Liver (tissue), 10 donors: ENCODE measurements at places on chromosomes 11 and 22. TPM values are rescaled to one million over a fixed set of nuclear protein-coding genes. Genes with fewer than 3 reads are reported as not detected.

The REXO2 gene
- 25.9 TPM for total RNA-seq

The PLA2G6 gene
- 7.3 TPM for total RNA-seq

The UBQLNL gene
- 0.05 TPM for total RNA-seq

The PGA5 gene
- total RNA-seq, result 1.7 TPM

The P2RY2 gene
- 2.4 TPM for total RNA-seq

The GGT5 gene
- 20.7 TPM for total RNA-seq

The OVCH2 gene
- total RNA-seq, result not detected

The BRSK2 gene
- total RNA-seq, result 0.05 TPM

The SYT7 gene
- total RNA-seq, result 2.1 TPM

The OR8H1 gene
- not detected for total RNA-seq

The STIM1 gene
- 21.6 TPM for total RNA-seq

DNA sequence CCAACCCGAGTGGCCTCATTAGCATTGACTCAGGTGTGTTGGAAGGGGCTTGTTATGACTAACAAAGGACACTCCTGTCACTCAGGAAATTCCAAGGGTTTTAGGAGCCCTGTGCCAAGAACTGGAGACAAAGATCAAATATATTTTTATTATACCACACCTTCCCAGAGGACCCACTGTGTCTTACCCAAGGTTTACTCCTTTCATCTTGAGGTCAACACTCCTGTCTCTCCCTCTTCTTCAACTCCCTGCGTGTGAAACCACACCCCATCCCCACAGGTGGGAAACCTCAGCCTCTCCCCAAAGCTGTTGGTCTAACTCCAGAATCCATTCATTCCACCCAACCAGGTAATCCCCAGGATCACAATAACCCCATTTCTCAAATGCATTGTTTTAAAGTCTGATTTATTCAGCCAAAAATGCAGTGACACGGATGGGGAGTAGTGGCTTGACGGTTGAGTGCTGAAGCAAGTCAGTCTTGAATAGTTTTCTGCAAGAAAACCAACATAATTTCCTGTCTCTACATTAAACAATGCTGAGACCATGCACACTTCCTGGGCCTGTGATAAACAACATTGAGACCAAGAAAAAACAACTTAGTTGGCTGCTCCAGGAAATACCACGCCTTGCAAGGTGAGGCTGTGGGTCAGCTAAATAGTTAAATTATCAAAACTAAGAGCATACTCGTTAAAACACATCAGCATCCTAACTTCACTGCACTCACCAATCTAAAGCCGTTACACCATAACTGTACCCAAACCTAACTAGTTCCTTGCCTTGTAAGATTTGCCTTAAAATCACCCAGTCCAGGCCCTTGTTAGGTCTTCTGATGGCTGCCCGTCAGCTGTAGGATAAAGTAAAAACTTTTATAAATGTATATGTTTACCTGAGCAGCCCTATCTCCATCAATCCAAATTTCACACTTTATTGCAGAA is 38.5 kb upstream of the SPON1 start:
- no peak for DNase-seq

DNA sequence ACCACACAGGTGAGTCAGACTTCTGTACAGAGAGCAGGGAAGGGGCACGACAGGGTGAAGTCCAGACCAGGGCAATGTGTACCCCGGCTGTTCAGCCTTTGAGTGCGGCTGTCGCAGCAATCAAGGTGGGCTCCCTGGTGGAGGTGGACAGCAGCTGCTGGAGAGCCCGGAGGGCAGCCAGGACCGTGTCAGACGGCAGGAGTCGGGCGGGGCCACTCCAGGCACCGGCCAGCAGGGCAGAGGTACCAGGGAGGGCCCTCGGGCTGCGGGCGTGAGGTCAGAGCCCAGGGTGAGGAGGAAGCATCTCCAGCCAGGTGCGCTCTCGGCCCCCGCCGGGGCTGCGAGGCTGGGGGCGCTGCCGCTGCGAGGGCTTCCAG is 802 bp upstream of the PIM3 start:
- no peak for DNase-seq

- DNase-seq, result no peak
These were observed 145.3 kb upstream of the CTSC start for GRCh38 chr11:88482871-88483301.

DNA sequence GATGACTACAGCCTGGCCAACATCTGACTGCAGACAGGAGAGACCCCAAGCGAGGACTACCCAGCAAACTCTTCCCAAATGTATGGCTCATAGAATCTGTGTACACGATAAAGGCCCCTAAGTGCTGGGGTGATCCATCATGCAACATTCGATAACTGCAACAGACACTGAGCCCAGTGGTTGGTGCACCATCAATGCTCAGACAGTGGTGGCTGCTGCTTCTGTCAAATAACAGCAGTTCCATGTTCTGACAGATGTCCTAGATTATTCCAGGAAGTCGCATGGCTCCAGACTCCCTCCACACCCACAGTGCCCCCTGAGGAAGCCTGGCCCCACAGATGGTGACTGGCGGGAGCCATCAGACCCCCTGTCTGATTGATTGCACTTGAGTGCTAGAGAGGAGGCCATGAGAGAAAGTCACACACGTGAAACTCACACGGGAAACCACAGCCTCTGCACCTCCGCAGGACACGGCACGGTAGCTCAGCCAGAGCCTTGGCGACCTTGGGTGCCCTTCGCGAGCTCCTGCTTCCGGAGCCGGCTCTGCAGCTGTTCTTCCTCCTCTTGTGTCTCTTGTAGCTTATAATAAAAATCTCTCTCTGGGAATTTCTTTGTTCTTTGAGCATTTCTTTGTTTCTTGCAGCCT is 1155.9 kb downstream of the TBC1D22A start:
- DNase-seq, result no peak

- DNase-seq, result no peak
These were observed 18.1 kb upstream of the ELF5 start for GRCh38 chr11:34531663-34532062.

- DNase-seq, result peak; percentile 48
These were observed 2.0 kb upstream of the LMO2 start for GRCh38 chr11:33893711-33894397.

- DNase-seq, result no peak
These were observed 209.7 kb downstream of the SNX19 start for GRCh38 chr11:130706572-130706971.

- DNase-seq, result no peak
These were observed 844.0 kb downstream of the TBC1D22A start for GRCh38 chr22:47606426-47606825.

DNA sequence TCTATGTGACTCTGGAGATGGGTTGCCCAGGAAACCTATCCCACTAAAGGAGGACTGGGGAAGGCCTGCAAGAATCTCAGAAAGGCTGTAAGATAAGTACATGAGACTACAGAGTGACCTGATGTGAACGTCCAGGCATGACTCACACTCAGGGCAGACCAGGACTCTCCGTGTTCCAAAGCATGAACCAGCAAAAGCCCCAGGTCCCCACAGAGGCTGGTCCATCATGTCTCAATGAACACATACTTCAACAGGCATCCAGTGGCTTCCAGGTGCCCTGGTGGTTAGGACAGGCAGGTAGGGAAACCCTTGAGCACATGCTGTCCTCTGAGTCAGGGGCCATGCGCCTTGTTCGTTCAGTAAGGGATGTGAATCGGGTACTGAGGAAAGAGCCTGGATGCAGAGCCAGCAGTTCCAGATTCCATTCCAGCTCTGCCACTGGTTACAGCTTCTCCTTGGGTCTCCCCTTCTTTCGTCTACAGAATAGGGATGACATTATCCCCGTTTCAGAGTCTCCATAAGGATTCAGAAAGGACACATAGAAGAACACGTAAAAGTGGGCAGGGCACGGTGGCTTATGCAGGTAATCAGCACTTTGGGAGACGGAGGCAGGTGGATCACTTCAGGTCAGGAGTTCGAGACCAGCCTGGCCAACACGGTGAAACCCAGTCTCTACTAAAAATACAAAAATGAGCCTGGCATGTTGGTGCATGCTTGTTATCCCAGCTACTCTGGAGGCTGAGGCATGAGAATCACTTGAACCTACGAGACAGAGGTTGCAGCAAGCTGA is 129.0 kb upstream of the TEAD1 start:
- no peak for DNase-seq

GRCh38 chr11:76655501-76656049 is 15.0 kb downstream of the LRRC32 start:
- no peak for DNase-seq

- no peak for DNase-seq
These were observed 11.3 kb downstream of the EED start for GRCh38 chr11:86255896-86256295.

- DNase-seq, result no peak
These were observed 2.2 kb downstream of the PNPLA2 start for GRCh38 chr11:820655-821511.

DNA sequence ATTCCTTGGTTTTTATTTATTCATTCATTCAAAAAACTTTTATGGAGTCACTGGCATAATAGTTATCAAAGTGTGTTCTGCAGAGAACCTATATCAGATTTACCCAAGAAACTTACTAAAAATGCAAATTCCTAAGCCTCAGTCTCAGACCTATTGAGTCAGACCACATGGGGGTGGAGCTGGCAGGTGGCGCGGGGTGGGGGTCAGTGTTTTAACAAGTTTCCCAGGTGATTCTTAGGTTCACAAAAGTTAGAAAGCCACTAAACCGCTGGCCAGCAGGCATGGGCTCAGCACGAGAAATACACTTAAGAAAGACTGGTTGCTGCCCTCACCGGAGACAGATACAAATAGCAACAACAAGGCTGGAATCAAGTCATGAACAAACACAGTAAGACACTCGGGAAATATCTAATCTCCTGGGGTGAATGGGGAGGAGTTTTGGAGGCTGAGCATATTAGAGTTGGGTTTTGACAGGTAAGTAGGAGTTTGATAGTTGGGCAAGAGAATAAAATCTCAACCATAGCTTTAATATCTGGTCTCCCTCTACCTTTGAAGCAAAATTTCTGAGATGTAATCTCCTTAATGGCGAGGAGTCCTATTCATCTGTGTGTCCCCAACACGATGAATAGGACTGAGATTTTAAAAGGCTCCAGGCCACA is 167.5 kb upstream of the NECTIN1 start:
- DNase-seq, result no peak

DNA sequence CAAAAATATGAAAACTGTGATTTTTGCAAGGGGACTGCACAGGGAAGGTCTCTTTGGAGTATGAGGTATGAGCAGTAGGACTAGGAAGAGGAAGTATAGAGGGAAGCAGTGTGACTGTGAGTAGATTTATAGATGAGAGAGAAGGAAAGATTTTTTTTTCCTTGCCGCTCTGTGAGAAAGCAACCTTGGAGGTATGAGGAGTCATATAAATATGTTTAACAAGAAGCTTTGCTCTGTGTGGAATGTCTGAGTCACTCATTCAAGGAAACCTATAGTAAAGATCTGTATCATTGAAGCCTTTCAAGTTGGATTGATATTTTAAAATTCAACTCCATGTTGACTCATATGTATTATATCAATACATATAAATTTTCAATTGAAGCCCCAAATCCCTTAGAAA is 26.2 kb downstream of the DNHD1 start:
- no peak for DNase-seq

- no peak for DNase-seq
These were observed 1272.2 kb downstream of the LRRC4C start for GRCh38 chr11:40187295-40187694.

GRCh38 chr11:12213883-12214282 is 103.5 kb downstream of the MICAL2 start:
- DNase-seq, result no peak

- DNase-seq, result no peak
These were observed 11.2 kb upstream of the NCAM1 start for GRCh38 chr11:112949781-112950575.

DNA sequence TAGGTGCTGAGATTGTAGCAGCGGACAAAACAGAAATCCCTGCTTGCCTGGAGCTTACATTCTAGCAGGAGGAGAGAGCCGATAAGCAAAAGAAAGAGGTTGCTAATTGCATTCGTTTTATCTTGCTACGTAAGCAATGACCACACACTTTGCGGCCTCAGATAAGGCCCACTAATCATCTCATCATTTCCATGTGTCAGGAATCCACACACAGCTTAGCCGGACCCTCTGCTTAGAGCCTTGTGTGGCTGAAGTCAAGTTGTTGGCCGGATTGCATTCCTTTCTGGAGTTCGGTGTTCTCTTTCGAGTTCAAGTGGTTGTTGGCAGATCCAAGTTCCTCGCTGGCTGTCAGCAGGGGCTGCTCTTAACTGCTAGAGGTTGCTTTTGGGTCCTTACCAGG is 101.6 kb downstream of the CHST1 start:
- DNase-seq, result no peak

DNA sequence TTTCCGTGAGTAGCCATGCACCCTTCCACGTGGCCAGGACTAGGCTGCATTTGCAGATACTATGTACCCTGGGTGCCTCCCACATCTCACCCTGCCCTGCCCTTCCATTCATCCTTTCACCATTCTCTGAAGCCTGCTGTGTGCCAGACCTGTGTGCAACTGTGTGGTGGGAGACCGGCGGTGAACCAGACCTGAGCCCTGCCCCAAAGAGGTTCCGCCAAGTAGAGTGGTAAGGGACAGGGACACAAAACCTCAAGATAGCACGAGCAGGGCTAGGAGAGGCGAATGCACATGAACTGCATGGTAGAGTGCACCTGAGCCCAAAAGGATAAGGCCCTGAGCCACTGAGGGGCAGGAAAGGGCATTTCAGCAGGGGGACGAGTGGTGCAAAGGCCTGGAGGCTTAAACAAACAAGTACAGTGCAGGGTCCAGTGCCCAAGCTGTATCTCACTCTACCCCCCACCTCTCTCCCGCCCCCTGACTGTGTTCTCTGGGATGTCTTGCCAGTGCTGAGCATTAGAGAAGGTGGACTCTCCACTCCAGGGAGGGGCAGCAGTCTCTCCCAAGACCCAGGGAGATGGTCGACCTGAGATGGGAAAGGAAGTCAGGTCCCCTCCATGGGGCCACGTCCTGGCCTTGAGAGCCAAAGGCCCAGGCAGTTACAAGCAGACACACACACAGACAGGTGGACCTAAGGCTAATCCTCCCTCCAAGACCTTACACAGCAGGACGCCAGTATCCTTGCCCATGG is 14.1 kb upstream of the ARAP1 start:
- DNase-seq, result no peak

GRCh38 chr22:18000441-18001039 is 23.8 kb downstream of the MICAL3 start:
- peak; percentile 52 for DNase-seq

- DNase-seq, result no peak
These were observed 15.0 kb downstream of the DENND5A start for GRCh38 chr11:9250139-9250582.

DNA sequence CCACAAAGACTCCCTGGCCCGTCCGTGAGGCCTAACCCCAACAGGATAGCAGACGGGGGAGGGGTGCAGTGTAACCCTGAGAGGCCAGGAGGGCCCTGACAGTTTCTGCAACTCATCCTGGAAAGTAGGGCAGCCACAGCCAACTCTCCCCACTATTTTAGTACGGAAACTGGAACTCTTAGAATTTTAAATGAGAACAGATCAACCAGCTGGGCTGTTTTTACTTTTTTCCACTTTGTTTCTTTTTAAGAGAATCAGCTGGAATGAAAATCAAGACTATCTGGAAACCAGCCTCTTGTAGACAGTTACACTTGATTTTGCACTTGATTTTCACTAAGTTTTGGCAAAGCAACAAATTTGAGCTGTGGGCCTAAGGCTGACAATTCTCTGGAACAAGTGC is 42.7 kb upstream of the NRIP3 start:
- DNase-seq, result no peak
